HuH-7.5 (cell line): ENCODE measurements at places on chromosomes 2 and 18.

- no peak for DNase-seq
These were observed 297.1 kb upstream of the CCDC68 start for GRCh38 chr18:55256226-55256928.

DNA sequence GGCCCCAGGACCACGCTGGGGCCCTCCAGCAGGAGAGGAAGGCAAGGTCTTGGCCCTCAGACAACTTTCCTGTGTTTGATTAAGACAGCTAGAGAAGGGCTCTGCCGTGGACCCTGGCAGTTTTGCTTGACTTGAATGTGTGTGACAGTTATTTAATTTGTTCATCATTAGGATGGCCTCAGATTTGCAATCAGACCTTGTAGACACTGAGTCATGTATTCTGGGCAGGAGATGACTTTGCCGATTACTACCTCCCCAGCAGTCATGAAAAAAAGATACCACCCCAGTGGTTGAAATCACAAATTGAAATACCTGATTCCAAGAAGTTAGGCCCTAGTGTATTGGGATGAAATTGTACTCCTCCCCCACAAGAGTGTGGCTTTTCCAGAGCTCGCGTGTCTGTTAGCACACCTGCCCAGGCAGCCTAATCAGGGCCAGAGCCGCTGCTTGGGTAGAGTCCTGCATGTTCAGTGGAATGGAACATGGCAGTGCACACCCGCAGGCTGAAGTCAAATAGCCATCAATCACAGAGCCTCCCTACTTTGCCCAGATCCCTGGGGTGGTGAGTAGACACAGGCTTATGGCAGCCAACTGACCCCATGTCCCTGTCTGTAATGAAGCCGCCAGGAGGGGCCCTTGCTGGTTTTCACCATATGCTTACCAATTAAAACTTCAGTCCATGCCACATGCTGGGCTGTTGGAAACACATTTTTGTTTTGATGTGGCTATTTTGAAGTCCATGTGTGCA is 122.5 kb downstream of the TPGS2 start:
- no peak for DNase-seq

- DNase-seq, result no peak
These were observed 662 bp downstream of the ACVR2A start for GRCh38 chr2:147845411-147845971.

DNA sequence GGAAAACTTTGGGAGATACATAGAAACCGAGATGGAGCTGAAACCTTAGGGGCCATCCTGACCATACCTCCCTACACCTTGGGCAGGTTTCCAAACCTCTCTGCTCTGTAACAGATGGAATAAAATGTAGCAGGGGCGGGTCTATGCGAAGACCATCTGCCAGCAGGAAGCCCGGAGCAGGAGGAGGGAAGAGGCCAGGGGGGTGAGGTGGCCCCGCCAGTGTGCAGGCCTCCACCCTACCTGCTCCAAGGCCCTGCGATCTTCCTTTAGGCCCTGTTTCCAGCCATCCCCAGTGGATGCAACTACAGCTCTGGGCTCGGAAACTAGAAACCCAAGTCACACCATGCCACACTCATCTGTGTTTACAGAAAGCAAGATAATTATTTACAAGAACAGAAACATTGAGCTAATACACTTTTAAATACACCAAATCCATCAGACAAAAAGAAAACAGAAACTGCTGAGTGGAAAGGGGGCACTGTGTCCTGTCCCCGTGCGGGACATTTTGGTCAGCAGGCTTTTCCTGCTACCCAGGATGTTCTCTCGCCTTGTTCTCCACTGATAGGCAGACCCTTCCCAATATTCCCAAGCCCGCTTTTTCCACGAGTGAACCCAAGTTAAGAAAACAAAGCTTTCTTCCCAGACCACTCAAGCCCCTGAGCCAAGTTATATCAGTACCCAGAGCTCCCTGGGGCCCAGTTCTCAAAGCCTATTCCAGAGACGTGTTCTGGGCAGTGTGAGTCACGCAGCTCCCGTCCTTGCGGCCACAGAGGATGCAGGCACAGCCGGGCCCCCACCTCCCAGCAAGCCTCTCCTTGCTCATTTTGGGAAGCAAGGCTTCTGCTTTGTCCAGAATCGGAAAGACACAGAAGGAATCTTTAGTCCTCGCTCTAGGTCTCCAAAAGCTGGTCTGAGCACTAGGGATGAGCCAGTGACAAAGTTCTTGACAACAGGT is 17.3 kb downstream of the CIB4 start:
- DNase-seq, result no peak

- no peak for DNase-seq
These were observed 281.6 kb upstream of the STON1 start for GRCh38 chr2:48248251-48248933.

DNA sequence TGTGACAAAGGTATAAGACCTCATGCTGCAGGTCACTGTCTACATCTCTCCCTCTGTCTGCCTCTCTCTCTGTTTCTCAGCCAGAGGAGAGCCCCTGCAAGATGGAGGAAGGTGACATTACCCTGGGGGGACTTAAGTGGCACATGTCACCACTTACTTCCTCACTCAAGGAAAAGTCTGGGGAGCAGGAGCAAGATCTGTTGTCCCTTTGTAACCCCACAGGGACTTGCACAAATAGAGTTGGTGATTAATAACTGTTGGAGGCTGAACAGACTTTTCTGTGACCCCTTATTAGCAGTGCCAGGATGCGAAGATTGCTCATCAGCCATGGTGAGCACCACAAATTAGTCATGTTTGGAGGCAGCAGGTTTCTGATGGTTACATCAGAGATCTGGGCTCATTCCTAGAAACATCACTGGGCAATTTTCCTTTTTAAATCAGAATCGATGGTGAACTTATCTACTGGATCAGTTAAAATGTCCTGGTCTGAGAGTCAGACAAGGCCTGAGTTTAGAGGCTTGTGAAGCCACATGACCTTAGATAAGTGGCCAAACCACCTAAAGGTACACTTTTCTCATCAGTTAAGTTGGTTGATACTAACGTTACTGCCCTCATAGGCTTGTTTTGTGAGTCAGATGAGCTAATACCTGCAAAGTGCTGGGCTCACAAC is 81.2 kb upstream of the LTBP1 start:
- no peak for DNase-seq

- DNase-seq, result no peak
These were observed 274.4 kb upstream of the HDAC4 start for GRCh38 chr2:239674981-239675825.

GRCh38 chr2:133421516-133422324 is 146.5 kb downstream of the NCKAP5 start:
- DNase-seq, result peak; percentile 28

- no peak for DNase-seq
These were observed 52.7 kb upstream of the NPAS2 start for GRCh38 chr2:100767224-100767653.
